ENCODE measurements at places on chromosomes 2 and 18.

GRCh38 chr2:229835596-229836283 lies 86.1 kb downstream of the TRIP12 start:
- peak; percentile 44 for DNase-seq

DNA sequence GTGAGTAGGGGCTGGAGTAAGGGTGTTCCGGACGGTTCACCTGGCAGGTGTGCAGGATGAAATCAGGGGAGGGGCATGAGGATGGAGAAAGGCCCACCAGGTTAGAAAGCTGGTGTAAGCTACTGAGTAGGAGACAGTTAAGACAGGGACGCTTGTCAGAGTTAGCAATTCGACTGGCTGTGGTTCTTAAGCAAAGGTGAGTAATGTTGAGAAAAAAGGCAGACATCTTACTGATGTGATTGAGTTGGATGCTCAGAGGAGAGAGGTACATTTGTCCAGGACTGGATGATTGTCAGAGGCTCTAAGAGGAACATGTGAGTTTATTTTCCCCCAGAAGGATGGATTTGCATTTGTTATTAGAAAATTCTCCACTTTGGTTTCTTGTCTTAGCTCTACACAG lies 90.5 kb upstream of the MGAT5 start:
- DNase-seq: no peak

DNA sequence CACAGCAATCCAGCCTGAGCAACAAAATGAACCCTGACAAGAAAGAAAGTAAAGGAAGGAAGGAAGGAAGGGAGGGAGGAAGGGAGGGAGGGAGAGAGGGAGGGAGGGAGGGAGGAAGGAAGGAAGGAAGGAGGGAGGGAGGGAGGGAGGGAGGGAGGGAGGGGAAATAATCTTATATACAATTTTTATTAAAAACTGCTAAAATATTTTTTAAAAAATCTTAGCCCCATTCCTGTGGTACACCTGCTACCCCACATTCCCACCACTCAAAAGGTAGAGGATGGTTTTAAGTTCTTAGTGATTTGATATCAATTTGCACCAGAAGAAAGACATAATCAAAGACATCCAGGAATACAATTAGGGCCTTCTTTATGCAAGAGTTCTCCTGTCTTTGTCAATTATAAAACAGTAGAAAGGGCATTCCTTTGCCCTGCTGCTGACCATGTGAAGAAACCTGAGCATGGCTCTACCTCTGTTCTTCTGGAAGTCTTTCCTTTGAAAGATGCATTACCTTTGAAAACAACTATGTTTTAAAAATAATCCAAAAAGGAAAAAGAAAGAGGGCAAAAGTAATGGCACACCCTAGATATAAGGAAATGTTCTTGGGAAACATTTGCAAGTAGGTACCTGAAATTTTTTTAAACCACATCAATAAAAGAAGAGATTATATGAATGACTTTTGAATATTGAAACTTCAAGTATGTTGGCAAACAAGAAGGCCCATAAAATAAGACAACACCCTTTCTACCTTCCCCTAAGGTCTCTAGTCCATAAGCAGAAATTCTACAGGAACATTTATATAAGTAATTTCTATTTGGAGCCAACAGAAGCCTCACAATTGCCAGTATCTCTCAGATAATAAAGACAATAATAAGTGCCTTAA lies 33.7 kb upstream of the ACVR2A start:
- DNase-seq: no peak

DNA sequence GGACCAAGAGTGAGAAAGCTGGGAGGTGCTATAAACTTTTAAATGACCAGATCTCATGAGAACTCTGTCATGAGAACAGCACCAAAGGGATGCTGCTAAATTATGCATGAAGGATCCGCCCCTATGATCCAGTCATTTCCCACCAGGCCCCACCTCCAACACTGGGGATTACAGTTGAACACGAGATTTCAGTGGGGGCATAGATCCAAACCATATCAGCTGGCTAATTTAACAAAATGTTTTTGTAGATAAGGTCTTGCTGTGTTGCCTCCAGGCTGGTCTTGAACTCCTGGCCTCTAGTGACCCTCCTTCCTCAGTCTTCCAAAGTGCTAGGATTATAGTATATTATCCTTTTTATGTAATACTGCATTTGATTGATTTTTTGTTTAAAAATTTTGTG lies 56.0 kb downstream of the NBEAL1 start:
- no peak for DNase-seq

DNA sequence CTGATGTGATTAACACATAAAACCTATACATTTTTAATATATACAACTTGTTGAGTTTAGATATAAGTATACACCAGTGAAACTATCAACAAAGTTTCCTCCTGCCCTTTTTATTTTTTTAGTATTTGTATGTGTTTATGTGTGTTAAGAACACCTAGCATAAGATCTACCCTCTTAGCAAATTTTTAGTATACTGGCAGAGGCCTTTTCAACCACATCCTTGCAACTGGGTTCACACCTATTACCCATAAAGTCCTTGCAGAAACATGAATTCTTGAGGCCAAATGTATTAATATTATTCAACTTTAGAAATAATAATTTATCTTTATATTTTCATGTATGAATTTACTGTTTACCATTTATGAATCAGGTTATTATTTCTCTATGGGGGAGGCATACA lies 119.7 kb upstream of the CRIM1 start:
- DNase-seq: no peak
